ENCODE measurements at places on chromosomes 5 and 9. TPM values are rescaled to one million over a fixed set of nuclear protein-coding genes. Genes with fewer than 3 reads are reported as not detected.

The CTXN3 gene
- total RNA-seq, result not detected

The NSUN2 gene
- 63.2 TPM for total RNA-seq

The MYO10 gene
- total RNA-seq, result 28.7 TPM

The TAF11L10 gene
- total RNA-seq, result not detected

The RNF145 gene
- 18.3 TPM for total RNA-seq

The NPR3 gene
- total RNA-seq, result 0.10 TPM

The DPM2 gene
- total RNA-seq, result 31.1 TPM

The SLC4A9 gene
- total RNA-seq, result not detected

The RXFP3 gene
- total RNA-seq, result not detected

Data from H4 (cell line).